ENCODE measurements at places on chromosomes 2 and 18.

GRCh38 chr18:69985239-69985638 is 37.6 kb upstream of the CD226 start:
- no peak for DNase-seq

DNA sequence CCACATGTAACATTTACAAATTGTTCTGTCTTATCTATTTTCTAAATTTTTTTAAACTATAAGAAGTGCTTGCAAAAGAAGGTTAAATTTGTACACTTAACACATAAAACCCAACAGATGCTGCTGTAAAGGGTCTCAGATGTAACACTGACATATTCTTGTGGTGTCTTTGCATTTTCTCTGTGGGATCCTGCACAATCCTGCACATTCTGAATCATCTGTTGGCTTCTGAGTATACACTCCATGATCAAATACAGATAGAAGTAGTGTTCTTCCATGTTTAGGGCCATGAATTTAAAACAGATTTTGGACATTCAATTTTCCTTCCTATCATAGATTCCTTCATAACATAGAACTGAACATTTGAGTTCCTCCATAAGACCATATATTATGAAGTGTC is 89.0 kb downstream of the SPRED2 start:
- DNase-seq = no peak

DNA sequence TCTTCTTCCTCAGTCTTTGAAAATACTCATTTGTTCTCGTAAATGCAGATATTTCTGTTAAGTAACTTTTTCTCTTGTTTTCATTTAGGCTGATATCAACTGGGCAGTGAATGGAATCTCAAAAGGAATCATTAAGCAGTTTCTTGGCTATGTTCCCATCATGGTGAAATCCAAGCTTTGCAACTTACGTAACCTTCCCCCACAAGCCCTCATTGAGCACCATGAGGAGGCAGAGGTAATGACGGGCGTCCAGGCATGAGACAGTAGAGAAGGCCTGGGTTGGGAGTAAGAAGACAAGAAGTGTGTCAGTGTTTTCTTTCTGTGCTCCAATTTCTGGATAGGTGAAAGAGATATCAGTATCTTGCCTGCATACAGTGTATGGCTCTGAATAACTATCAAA is 5.1 kb downstream of the POLR1B start:
- DNase-seq = no peak

DNA sequence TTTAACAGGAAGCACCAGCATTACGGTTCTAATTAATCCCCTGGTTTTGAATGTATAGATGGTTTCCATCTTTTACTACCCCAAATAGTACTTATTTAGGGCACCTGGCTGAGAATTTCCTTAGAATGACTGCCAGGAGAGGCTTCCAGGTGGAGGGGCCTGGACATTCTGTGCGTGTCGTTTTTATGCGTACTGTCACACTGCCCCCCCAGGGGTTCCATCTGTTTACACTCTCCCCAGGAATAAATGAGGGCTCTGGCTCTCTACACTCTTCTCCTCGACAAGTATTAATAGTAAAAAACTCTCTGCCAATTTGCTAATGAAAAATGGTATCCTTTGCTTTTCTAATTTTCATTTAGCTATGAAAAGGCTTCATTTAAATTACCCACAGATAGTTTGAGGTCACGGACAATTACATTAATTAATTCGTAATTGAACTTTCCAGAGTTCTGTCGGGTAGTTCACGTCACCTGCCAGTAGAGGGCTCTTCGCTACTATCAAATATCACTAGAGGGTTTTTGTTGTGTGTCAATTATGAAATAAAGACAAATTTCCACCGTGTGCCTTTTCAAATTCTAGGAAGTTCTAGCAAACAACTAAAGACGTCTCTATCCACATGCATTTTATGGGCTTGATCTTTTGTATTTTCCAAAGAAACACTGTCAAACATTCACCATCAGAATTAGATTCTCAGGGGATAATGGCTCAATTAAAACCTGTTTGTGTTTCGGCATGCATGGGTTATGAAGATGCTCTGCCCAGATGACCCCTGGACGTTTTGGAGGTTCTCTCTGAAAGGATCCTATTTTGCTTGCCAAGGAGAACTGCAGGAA is 88.8 kb upstream of the ASB18 start:
- no peak for DNase-seq

DNA sequence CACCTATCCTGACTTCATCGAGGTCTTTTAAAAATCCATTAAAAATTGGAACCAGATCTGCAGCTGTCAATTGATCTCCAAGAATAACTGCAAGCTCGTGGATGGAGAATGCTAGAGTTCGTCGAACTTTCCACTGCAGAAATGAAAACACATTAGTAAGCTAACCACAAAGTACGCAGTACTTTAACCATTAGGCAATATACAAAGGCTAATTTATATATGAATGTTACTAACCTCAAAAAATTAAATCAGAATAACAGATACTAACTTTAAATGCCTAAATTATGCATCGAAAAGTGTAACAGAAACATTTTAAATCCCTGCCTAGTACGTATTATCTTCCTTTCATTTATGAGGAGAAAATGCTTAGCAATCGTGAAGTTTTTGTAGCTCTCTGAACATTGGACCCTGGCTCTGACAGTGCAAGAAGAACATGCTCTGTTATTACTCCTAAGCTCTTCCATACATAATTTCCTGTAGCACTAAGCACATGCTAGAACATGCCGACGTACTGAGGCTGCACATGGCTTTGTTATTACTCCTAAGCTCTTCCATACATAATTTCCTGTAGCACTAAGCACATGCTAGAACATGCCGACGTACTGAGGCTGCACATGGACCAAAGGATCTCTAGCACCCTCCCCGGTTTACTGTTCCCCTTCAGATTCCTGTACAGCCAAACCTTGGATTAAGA is 57.0 kb downstream of the PPP4R1 start:
- no peak for DNase-seq

- peak; percentile 89 for DNase-seq
Observed at GRCh38 chr2:160224060-160224459, 24.0 kb upstream of the ITGB6 start.

- no peak for DNase-seq
Observed at GRCh38 chr2:215249501-215249900, 62.4 kb upstream of the ATIC start.

- DNase-seq = no peak
Observed at GRCh38 chr18:40159141-40160017, 1795.7 kb upstream of the PIK3C3 start.

DNA sequence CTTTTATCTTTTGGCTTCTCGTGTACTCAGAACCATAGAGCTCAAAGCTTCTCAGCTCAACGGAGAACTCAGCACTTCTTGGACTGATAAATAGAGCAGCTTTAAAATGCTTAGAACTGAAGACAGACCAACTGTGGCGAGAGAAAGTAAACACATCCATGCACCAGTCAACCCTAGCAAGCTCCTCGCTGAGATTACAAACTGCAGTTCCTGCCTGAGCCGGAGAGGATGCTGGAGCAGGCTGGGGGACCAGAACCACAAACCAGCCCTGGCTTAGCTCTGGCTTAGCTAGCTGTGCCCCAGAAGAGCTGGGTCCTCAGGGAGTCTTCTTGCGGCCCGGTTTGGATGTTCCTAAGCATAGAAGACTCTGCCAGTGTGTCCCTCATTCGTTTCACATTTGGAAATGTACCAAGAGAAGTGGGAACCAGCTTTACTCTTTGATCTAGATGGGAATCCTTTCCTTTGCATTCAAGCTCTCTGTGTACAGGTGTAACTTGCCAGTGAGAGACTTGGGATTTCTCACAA is 5.6 kb downstream of the PAX8 start:
- no peak for DNase-seq

- DNase-seq = no peak
Observed at GRCh38 chr2:113977660-113978523, 88.0 kb downstream of the ACTR3 start.

- DNase-seq = peak; percentile 25
Observed at GRCh38 chr2:228827056-228827700, 443.9 kb downstream of the PID1 start.

- DNase-seq = no peak
Observed at GRCh38 chr2:200749631-200750322, 61.9 kb upstream of the BZW1 start.

GRCh38 chr2:240793313-240794177 is 26.5 kb downstream of the KIF1A start:
- no peak for DNase-seq

- DNase-seq = no peak
Observed at GRCh38 chr2:199055336-199055735, 402.4 kb downstream of the SATB2 start.

DNA sequence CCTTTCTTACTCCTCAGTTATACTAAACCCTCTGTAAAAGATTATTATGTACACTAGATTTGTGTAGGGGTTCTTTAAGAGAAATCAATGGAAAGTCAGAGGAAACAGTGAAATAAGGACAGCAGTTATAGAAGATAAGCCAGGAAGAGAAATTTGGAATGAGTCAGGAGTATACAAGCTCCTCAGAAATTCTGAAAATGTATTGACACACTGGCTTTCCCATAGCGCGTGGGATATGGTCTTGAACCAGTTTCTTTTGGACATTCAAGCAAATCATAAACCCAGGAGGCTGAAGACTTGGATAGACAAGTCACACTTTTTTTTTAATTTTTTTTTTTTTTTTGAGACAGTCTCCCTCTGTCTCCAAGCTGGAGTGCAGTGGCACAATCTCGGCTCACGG is 316.1 kb upstream of the MMADHC start:
- DNase-seq = no peak

- no peak for DNase-seq
Observed at GRCh38 chr2:200307724-200308545, 1.4 kb downstream of the SPATS2L start.

DNA sequence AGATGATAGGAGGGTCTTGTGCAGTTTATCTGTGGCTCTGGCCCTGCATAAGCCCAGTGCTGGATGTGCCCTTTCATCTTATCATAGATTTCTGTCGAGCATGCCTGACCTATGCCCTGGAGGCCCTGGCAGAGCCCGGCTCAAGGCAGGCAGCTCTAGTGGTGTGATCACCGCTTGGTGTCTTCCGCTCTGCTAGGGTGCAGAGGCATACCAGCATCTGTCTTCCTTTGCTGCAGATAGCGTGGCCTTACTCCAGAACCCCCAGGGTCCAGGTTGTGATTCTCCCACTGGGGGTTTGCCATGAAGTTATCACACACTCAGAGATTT is 13.7 kb upstream of the TRAF3IP1 start:
- DNase-seq = no peak

GRCh38 chr2:239355139-239355538 is 45.7 kb downstream of the HDAC4 start:
- no peak for DNase-seq

DNA sequence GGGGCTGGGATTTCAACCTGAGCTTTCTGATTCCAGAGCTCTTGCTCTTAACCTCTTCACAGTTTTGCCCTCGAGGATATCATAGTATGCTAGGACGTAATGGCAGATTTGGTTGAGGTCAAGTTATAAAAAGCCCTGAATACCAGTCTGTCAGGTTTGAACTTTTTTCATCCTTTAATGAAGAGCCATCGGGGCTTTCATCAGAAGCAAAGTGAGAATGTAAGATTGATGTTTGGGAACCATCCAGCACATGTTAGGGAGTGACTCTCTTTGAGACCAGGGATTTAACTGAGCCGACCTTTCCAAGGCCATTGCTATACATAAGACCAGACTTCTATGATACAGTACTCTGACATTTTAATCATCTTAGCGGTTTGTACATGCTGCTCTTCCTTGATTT is 142.5 kb downstream of the TTC27 start:
- no peak for DNase-seq

GRCh38 chr18:23302851-23303527 is 150.1 kb upstream of the RIOK3 start:
- DNase-seq = peak; percentile 76

DNA sequence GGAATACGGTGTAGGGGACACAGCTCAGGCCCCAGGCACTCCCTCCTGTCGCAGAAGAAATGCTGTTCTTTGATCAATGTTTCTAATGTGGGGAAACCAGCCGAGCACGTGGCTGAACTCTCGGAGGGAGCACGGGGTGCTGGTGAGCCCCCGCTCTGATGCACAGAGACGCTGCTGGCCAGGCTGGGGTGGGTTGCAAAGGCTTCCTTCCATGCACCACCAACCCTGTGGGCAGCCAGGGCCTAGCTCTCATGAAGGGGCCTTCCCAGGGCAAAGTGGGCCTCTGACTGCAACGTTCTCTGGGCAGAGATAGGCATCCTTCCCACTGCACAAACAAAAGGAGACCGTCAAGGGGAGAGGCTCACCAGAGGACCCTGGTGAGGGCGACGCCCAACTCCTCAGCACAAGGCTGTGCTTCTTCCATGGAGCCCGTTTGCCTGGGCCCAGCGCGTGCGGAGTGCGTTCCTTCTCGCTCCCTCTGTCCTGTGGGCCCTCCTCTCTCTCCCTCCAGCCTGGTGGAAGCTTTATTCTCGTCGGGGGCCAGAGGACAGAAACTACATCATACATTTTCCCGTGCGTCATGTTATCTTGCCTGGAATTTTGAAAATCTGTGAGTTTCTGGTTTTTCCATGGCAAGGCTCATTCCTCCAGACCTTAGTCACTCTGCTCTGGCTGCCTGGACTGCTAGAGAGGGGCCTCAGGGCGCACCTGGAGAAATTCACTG is 61.1 kb upstream of the SP3 start:
- no peak for DNase-seq

DNA sequence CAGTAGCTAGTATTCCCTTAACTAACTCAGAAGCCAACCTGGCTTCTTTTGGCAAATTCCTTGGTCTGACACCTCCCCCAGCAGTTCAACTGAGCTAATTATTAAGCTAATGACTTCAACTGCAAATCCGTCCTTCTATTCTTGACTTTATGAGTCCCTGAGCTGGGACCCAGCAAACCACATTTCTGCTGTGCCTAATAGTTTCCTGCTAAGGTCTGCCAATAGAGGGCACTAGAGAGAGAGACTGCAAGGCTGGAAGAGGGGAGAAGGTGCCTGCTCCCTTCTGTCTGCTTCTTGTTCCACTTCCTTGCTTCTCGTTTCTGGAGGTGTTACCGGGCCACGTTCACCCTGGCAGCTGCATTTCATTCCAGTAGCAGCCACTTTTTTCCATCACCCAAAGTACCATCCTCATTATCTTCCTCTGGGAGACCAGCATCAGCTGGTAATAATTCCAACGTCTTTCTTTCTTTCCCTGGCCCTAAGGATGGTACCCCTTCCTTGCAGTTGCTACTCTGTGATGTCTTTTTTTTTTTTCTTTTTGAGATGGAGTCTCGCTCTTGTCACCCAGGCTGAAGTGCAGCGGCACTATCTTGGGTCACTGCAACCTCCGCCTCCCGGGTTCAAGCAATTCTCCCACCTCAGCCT is 352.0 kb downstream of the TNS1 start:
- no peak for DNase-seq

GRCh38 chr2:225998116-225998515 is 598.6 kb downstream of the NYAP2 start:
- DNase-seq = no peak

- no peak for DNase-seq
Observed at GRCh38 chr18:30828700-30829099, 213.8 kb downstream of the DSC3 start.

- DNase-seq = no peak
Observed at GRCh38 chr2:16656784-16657391, 8.7 kb downstream of the CYRIA start.

GRCh38 chr18:49677762-49678413 is 116.0 kb downstream of the LIPG start:
- DNase-seq = no peak

DNA sequence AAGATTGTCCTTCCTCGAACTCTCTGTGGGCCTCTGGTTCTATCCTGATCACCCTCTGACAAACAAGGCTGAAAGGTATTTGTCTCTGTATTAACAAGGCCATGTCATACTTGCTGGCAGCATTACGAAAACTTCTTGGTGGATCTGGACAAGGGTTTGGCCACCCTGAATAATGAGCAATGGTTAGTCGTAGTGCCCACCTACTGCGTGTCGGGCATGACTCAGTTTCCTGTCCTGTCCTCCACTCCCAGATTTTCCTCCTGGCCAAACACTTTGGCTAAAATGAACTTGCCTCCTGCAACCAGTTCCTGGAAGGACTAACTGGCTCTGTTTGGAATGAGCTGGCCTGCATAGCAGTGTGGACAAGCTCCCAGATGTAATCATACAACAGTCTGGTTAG is 198.5 kb upstream of the SMIM21 start:
- DNase-seq = no peak

All from BJ (cell line).